ENCODE measurements at places on chromosomes 6 and 20. TPM values are rescaled to one million over a fixed set of nuclear protein-coding genes. Genes with fewer than 3 reads are reported as not detected.

The OTOR gene
- total RNA-seq = not detected

The MTFR2 gene
- 8.1 TPM for total RNA-seq

The ETV7 gene
- 1.3 TPM for total RNA-seq

- no peak for DNase-seq
Observed at GRCh38 chr6:19472850-19473249, 364.3 kb upstream of the ID4 start.

DNA sequence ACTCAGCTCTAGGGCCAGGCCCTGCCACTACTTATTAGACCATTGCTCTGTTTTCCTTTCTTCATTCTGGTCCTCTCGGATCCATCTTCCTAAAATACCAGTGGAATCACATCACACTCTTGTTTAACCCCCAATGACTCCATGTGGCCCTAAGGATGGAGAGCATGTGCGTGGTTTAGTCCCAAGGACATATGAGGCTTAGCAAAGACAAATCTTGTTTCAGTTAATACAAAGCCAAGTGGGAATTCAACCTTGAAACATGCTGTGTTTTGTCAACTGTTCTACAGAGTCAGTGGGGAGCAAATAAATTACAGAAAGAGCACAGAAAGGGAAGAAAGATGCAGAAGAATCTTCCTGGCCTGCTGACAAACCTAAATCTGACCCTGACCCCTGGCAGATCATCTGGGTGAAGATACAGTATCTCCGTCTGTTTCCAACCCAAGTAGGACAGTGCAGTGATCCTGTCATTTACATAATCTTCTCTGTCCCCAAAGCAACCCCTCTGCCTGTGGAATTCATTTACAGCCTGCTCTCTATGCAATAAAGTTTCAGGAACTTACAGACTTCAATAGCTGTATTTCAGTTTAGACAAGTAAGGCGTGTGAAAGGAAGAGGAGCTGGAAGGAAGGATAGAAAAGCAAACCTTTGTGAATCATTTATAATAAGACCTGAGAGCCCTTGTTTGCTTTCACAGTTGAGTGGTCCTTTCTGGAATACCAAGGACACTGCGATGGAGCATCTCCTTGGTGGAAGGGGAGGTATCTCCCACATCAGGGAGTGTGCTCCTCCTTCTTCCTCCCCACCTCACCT lies 144.0 kb downstream of the THBS2 start:
- no peak for DNase-seq

- no peak for DNase-seq
Observed at GRCh38 chr6:13175087-13175486, 153.2 kb downstream of the TBC1D7 start.

- DNase-seq = no peak
Observed at GRCh38 chr6:111769365-111770152, 103.7 kb downstream of the FYN start.

- peak; percentile 47 for DNase-seq
Observed at GRCh38 chr6:90938122-90938521, 351.2 kb upstream of the MAP3K7 start.

- DNase-seq = no peak
Observed at GRCh38 chr20:48605364-48606171, 222.2 kb downstream of the PREX1 start.
